Stomach (tissue), 19 donors: ENCODE measurements at places on chromosomes 1 and 21.

DNA sequence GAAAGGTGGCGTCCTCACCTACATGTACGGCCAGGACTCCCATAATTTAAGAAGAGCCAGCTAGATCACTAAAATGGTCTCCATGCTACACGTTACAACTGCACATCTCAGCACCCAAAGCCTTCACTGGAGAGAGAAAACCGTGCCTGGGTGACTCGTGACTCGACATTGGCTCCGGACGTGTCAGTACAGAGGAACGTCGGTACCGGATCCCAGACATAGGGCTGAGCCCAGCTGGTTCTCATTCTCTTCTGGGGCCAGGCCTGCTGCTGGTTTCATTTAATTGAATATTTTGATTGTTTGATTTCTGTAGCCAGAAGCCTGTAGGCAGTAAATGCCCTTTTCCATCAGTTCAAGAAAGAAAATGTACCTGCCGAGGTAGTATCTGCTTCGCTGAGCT, 93.1 kb downstream of the HHIPL2 start:
- DNase-seq, result no peak
- H3K4me1 ChIP-seq, result peaks cover 8% of the 10 kb centered on the region
- no peaks in the 10 kb centered on the region for H3K27me3 ChIP-seq

- DNase-seq, result no peak
- H3K36me3 ChIP-seq, result no peaks in the 10 kb centered on the region
- H3K4me1 ChIP-seq, result peaks cover 8% of the 10 kb centered on the region
- H3K4me3 ChIP-seq, result no peak overlapping the region
- no peaks in the 10 kb centered on the region for H3K27me3 ChIP-seq
Measured at GRCh38 chr1:92790081-92790480, 5.2 kb upstream of the EVI5 start.

- no peaks in the 10 kb centered on the region for H3K27me3 ChIP-seq
- no peak overlapping the region for H3K27ac ChIP-seq
- H3K36me3 ChIP-seq, result no peaks in the 10 kb centered on the region
- peaks cover 26% of the 10 kb centered on the region for H3K4me1 ChIP-seq
- no peak overlapping the region for H3K4me3 ChIP-seq
Measured at GRCh38 chr21:43608225-43608624, 51.1 kb downstream of the HSF2BP start.

GRCh38 chr1:156766298-156767100, 836 bp upstream of the PRCC start:
- peak overlapping the region; percentile 97 for H3K27ac ChIP-seq
- H3K4me3 ChIP-seq, result peak overlapping the region; percentile 67
- peaks cover 49% of the 10 kb centered on the region for H3K4me1 ChIP-seq

DNA sequence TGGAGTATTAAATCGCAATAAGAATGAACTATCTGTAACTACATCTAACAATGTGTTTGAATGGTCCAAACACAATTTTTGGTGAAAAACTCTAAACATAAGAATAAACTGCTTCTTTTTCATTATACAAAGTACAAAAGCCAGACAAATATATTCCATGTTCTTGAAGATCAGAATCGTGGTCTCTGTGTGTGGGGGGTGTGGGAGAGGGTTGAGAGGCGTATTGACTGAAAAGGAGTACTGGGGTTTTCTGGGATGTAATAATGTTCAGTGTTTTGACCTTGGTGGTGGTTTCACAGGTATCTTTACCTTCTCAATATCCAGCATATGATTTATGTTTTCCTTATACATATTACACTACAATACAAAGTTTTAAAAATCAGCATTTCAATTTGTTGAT, 764 bp upstream of the CFH start:
- H3K36me3 ChIP-seq, result no peaks in the 10 kb centered on the region
- H3K4me3 ChIP-seq, result no peak overlapping the region
- no peaks in the 10 kb centered on the region for H3K4me1 ChIP-seq
- H3K27me3 ChIP-seq, result no peaks in the 10 kb centered on the region
- no peak for DNase-seq

DNA sequence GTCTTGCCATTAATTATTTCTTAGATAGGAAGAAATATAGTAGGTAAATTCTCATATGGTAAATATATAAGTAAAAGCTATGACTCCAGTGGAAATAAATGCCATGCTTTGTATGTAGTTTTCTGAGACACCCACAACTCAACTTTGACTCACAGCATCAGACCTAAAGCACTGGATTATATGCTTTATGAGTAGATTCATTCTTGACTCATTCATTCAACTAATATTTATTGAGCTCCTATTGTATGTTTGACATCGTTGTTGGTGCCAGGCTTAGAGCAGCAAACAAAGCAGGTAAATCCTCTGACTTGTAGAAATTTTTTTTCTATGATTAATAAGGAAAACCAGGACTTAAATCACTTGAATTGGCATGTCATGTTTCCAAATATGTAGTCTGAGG, 211.4 kb downstream of the PTPRC start:
- no peak overlapping the region for H3K4me3 ChIP-seq
- no peaks in the 10 kb centered on the region for H3K27me3 ChIP-seq
- DNase-seq, result no peak
- H3K4me1 ChIP-seq, result no peaks in the 10 kb centered on the region
- H3K36me3 ChIP-seq, result no peaks in the 10 kb centered on the region

DNA sequence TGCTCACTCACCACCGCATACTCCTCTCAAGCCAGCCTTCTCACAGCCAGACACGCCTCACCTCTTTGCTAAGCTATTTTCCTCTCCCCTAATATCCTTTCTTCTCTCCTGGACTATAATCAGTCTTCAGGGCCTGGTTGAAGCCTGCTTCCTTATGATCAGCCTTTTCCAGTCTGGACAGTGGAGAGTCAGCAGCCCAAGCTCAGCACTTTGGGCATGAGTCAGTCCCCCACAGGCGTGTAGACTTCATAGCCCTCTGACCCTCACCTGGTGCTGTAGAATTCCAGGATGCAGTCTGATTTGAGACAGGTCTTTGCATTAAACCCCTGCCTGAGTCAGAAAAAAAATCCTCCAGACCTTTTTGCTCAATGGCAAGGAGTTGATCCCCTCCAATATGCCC, 2.5 kb downstream of the HPCAL4 start:
- no peaks in the 10 kb centered on the region for H3K36me3 ChIP-seq
- H3K4me1 ChIP-seq, result peaks cover 28% of the 10 kb centered on the region
- H3K4me3 ChIP-seq, result no peak overlapping the region
- H3K27me3 ChIP-seq, result peaks cover 70% of the 10 kb centered on the region

- H3K4me1 ChIP-seq, result no peaks in the 10 kb centered on the region
- no peak overlapping the region for H3K27ac ChIP-seq
- H3K36me3 ChIP-seq, result peaks cover 72% of the 10 kb centered on the region
- H3K27me3 ChIP-seq, result no peaks in the 10 kb centered on the region
Measured at GRCh38 chr21:41256771-41257702, 59.6 kb upstream of the FAM3B start.

- no peaks in the 10 kb centered on the region for H3K27me3 ChIP-seq
- H3K36me3 ChIP-seq, result no peaks in the 10 kb centered on the region
- H3K27ac ChIP-seq, result no peak overlapping the region
Measured at GRCh38 chr1:238779716-238780115, 606.7 kb upstream of the CHRM3 start.

GRCh38 chr1:33061834-33062233, 19.1 kb upstream of the AZIN2 start:
- H3K4me3 ChIP-seq, result no peak overlapping the region
- DNase-seq, result no peak
- H3K4me1 ChIP-seq, result no peaks in the 10 kb centered on the region
- H3K36me3 ChIP-seq, result no peaks in the 10 kb centered on the region

GRCh38 chr1:119191325-119191724, 50.9 kb upstream of the WARS2 start:
- H3K4me3 ChIP-seq, result no peak overlapping the region
- H3K4me1 ChIP-seq, result no peaks in the 10 kb centered on the region
- H3K27me3 ChIP-seq, result no peaks in the 10 kb centered on the region
- DNase-seq, result no peak

DNA sequence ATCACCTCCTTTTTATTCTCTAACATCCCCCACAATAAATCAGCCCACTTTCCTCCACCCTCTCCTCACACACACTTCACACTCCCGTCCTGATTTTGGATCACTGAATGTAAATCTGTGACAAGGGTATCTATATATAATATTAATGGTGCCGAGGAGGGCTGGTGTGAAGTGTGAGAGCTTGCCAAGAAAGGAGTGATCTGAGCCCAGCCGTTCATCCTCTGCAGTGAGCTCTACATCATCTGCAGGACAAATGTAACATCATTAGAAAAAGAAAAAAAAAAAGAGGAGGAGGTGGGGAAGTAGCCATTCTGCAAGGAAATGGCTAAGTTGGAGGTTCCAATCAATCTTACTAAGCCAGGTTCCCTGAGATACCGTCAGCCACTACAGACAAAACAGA, 291.7 kb upstream of the RRP15 start:
- H3K36me3 ChIP-seq, result no peaks in the 10 kb centered on the region
- no peaks in the 10 kb centered on the region for H3K27me3 ChIP-seq

DNA sequence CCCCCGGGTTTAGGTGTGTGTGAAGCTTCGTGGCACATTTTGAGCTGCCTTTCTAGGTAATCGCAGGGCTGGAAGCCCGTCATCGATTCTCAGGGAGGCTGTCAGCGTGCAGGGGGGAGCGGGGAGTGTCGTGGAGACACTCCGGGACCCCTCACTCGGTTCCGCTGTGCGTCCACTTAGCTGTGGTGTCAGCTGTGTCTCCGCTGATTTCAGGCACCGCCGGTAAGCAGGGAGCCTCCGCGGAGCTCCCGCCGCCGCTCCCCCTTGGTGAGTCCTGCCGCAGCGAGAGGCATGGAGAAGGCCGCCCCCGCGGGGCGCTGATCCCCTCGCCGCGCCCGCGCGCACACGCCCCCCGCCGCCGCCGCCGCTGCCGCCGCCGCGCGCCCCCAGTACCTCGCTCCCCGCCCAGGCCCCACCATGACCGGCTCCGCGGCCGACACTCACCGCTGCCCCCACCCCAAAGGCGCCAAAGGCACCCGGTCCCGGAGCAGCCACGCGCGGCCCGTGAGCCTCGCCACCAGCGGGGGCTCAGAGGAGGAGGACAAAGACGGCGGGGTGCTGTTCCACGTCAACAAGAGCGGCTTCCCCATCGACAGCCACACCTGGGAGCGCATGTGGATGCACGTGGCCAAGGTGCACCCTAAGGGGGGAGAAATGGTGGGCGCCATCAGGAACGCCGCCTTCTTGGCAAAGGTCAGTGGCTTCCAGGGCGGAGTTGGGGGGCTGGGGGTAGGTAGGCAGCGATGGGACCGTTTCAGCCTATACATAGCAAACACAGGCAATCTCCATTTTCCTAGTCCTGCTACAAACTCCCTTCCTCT, 995 bp downstream of the VASH2 start:
- H3K4me3 ChIP-seq, result peak overlapping the region; percentile 73
- no peaks in the 10 kb centered on the region for H3K36me3 ChIP-seq
- peak overlapping the region; percentile 58 for H3K27ac ChIP-seq

DNA sequence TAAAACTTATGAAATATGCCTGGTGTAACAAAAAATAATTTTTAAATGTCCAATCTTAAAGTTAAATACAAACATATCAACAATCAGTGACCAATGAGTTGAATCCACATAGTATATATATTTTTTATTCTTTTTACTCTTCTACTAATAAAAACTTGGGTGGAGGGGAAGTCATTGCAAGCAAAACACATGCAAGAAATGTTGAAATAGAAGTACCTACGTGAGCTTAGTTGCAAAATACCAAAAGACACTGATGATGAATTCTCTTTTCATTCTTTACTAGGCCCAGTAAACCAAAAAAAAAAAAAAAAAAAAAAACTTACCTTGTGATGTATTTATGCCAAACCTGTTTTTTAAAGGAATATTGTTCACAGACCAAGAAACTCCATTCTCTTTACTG, 26.4 kb upstream of the PLA2G4A start:
- no peak overlapping the region for H3K4me3 ChIP-seq
- DNase-seq, result no peak
- H3K27me3 ChIP-seq, result no peaks in the 10 kb centered on the region
- H3K27ac ChIP-seq, result no peak overlapping the region

GRCh38 chr1:119711804-119712341, at the start of gene PHGDH:
TSS of gene PHGDH (plus strand) at chr1:119711934. CDS start at chr1:119712023, 89 bp downstream.
- H3K36me3 ChIP-seq, result no peaks in the 10 kb centered on the region
- peak within 1 kb of the TSS; percentile 87 for H3K27ac ChIP-seq
- H3K4me3 ChIP-seq, result peak within 1 kb of the TSS; percentile 76
- peaks cover 15% of the 10 kb centered on the region for H3K4me1 ChIP-seq
- DNase-seq, result peak; percentile 75

GRCh38 chr1:156033011-156033410, 12.3 kb upstream of the SSR2 start:
- no peak overlapping the region for H3K4me3 ChIP-seq
- DNase-seq, result no peak
- H3K4me1 ChIP-seq, result no peaks in the 10 kb centered on the region

GRCh38 chr1:6651909-6652308, 27.2 kb downstream of the THAP3 start:
- no peak for DNase-seq
- peaks cover 56% of the 10 kb centered on the region for H3K36me3 ChIP-seq
- H3K4me3 ChIP-seq, result no peak overlapping the region

- H3K36me3 ChIP-seq, result no peaks in the 10 kb centered on the region
- H3K27me3 ChIP-seq, result no peaks in the 10 kb centered on the region
- DNase-seq, result no peak
Measured at GRCh38 chr1:187685333-187685732, 856.6 kb downstream of the PLA2G4A start.

DNA sequence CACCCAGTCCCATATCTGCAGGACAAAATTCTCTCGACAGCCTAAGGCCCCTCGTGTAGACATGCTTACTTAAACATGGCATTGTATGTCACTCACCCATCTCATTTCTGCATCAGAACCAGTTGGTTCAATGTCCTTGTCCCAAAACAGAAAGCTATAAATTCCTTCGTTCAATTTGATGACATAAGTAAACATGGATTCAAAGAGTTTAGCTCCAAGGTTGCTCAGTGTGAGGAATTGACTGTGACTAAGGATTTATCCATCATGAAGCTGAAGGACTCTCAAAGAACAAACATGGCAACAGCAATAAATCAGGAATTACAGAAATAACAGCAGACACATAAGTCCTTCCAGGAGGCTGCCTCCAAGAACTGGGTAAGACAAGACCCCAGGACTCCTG, 237.2 kb downstream of the TOMM20 start:
- no peaks in the 10 kb centered on the region for H3K36me3 ChIP-seq
- H3K27me3 ChIP-seq, result no peaks in the 10 kb centered on the region
- H3K4me1 ChIP-seq, result peaks cover 16% of the 10 kb centered on the region
- no peak overlapping the region for H3K27ac ChIP-seq

DNA sequence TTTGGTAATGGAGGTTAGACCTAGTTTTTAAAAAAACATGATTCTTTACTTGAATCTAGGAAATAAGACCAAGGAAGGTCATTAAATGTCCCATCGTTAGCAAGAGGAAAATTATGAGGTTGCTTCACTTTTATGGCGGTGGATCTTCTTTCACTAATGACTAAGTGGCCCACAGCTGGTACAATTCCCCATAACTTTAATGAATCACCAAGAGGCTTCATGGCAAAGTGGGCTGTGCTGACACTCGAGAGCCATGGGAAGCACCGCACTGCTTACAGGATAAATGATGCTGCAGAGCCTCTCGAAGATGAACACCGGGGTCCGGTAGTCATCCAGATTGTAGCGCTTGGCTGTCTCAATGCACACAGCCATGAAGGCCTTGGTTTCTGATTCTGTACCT, 108.8 kb downstream of the UBR4 start:
- H3K36me3 ChIP-seq, result peaks cover 100% of the 10 kb centered on the region
- peaks cover 4% of the 10 kb centered on the region for H3K4me1 ChIP-seq
- H3K4me3 ChIP-seq, result no peak overlapping the region
- no peak overlapping the region for H3K27ac ChIP-seq
